Activated CD4-positive, alpha-beta T cell treated with anti-CD3 and anti-CD28 coated beads for 36 hours (primary cell): ENCODE measurements at places on chromosomes 11 and 22. TPM values are rescaled to one million over a fixed set of nuclear protein-coding genes. Genes with fewer than 3 reads are reported as not detected.

- H3K36me3 ChIP-seq = peaks cover 9% of the 10 kb centered on the region
- H3K4me3 ChIP-seq = no peak overlapping the region
These were observed 3.1 kb downstream of the AP1B1 start for GRCh38 chr22:29385151-29385704.

The OR8G5 gene
- not detected for total RNA-seq

The PDGFB gene
- 3.4 TPM for total RNA-seq

GRCh38 chr11:42967653-42968052, 344.1 kb upstream of the API5 start:
- DNase-seq = no peak
- no peaks in the 10 kb centered on the region for H3K36me3 ChIP-seq
- no peak overlapping the region for H3K27ac ChIP-seq

GRCh38 chr11:23252426-23252825, 392.2 kb upstream of the CCDC179 start:
- H3K27me3 ChIP-seq = no peaks in the 10 kb centered on the region
- H3K36me3 ChIP-seq = no peaks in the 10 kb centered on the region

The FDXACB1 gene
- 6.0 TPM for total RNA-seq

- DNase-seq = no peak
- H3K27ac ChIP-seq = no peak overlapping the region
- H3K27me3 ChIP-seq = peaks cover 10% of the 10 kb centered on the region
These were observed 191.2 kb downstream of the ST3GAL4 start for GRCh38 chr11:126546694-126547093.
